ENCODE measurements at places on chromosomes 4 and X.

GRCh38 chr4:153342751-153343552 is 1.5 kb upstream of the MND1 start:
- DNase-seq, result no peak

DNA sequence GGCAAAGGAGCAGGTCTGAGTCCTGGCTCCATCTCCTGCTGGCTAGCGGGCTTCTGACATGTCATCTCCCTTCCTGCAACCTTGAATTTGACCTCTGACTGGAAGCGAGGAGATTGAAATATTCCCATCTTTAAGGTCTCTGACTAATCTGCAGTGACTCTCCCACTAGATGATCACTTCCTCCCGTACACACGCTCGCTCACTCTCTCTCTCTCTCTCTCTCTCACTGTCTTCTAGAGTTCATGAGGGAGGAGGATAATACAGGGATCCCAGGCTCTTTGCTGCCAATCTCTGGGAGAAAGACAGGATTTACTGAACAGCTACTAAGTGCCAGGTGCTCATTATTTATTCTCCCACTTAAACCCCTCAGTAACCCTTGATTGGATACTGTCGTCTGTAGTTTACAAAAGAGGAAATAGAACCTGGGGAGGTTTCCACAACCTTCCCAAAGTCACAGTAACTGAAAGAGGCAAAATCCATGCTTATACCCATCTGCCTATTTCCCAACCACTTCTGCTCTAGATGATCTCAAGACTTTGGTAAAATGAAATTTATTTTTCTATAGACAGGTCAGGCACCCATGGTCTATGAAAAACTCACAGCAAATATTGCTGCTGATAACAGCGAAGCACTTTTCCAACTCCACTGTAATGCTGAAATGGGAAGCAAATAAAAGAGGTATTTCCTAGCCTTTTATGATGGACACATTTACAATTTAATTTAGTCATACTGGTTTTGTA is 193.5 kb upstream of the C1QTNF7 start:
- DNase-seq, result no peak

- DNase-seq, result no peak
Observed at GRCh38 chrX:54961750-54962149, 32.2 kb downstream of the PFKFB1 start.

DNA sequence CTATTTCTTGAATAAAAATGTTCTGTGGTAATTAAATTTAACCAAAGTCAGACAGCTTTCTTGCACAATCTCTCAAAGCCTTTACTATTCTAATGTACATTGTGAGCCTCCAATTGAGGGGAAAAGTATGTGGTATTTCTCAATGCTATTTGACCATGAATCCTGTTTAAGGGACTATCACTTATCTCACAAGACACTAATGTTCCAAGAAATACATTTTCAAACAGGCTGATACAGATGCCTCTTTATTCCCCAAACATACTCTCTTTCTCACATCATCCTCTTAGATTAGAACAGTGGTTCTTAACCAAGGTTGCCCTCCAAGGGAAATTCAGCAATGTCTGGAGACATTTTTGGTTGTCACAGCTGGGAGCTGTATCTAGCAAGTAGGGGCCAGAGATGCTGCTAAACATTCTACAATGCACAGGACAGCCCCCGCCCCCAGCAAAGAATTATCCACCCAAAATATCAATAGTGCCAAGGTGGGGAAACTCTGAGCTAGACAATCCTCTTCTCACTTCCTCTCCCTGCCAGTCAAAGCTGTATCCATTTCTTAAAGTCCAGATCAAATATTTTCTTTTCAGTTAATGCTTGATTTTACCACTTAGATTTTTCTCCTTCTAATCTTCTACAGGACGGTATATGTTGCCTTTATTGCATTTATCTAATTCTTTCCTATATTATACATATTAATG is 129.2 kb upstream of the TRIM2 start:
- DNase-seq, result no peak

GRCh38 chrX:96563646-96564045 is 121.0 kb upstream of the DIAPH2 start:
- no peak for DNase-seq

DNA sequence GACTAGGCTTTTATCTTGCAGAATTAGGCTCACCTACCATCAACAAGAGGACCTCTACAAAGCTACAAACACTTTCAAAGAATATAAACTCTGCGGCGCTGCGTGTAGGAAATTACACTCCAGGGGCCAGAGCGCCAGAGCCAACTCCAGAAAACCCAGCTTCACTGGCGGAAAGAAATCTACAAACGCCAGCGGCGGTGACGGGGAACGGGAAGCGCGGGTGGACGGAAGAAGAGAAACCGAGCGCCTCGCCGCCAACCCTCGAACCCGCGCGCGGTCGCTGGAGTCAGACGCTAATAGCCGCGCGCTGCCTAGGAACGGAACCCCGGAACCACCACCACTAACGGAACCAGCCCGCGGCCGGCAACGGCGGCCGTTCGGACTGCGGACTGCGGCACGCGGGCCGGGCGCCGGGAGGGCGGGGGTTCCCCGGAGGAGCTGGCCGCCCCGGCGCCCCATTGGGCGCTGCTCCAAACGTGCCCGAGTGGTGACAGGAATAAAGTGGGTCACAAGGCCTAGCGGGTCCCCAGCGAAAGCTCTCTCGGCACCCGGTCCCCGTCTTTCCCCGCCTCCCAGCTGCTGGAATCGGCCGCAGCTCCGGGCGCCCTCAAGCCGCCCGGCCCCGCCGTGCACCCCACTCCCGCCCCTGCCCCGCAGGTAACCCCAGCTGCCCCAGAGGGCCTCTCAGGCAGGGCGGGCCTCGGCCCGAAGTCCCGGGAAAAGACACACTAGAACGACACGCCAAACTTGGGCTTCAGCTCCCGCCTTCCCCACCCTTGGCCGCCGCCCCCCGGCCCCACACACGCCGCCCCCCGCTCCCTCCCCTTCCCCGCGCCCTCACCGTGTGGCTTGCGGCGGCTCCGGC is 836 bp downstream of the CLOCK start:
- peak; percentile 49 for DNase-seq

GRCh38 chr4:147825451-147826287 is 93.8 kb downstream of the ARHGAP10 start:
- no peak for DNase-seq

- no peak for DNase-seq
Observed at GRCh38 chrX:152575331-152575730, 62.4 kb upstream of the GABRQ start.

DNA sequence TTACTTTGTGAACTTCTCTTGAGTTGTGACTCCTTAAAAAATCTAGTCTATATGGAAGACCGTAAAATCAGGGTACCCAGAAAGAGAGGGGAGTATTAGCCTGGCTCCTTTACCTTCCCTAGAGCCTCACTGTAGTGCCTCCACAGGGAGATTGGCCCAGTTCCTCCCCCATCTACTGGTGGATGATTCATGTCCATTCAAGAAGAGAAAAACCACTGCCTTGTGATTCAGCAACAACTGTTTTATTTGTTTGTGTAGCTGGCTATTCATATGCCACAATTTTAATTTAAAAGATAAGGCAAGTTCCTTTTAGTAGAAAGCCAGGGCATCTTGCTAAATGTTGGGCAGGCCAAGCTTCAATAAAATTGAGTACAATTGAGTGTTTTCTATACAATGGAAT is 221.8 kb upstream of the KCNIP4 start:
- no peak for DNase-seq

GRCh38 chr4:128571747-128572146 is 237.8 kb upstream of the JADE1 start:
- no peak for DNase-seq

- no peak for DNase-seq
Observed at GRCh38 chrX:153646620-153647373, at the start of gene DUSP9. DUSP9 (plus strand) TSS chrX:153647203; CDS start chrX:153647954, 751 bp downstream.

Data from right renal pelvis (tissue), 4 donors.